ENCODE measurements at places on chromosomes 6 and 20.

- DNase-seq = no peak
These were observed 10.0 kb downstream of the SIM1 start for GRCh38 chr6:100454551-100455229.

DNA sequence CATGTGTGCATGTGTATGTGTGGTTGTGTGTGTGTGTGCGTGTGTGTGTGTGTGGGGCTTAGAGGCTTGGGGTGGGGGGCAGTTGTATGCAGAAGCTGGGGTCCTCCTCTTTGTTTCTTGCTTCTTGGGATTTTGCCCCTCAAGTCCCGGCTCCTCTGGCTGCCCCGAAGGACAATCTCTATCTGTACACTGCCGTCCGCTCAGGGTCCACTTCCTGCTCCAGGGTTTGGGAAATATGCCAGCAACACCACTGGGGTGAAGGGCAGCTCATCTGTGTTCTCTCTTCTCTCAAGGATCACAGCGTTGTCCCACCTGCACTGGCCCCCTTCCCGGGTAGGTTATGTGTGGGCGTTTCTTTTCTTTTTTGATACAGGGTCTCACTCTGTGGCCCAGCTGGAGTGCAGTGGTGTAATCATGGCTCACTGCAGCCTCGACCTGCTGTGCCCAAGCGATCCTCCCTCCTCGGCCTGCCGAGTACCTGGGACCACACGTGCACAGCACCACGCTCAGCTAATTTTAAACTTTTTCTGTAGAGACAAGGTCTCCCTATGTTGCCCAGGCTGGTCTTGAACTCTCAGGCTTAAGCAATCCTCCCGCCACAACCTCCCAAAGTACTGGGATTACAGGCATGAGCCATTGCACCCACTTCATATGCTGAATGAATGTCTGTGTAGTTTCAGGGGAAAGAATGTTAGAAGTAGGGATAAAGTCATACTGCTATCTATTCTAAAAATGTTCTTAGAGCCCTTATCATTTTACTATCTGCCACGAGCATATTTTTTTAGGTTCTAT is 25.7 kb downstream of the SLC2A4RG start:
- DNase-seq = no peak

DNA sequence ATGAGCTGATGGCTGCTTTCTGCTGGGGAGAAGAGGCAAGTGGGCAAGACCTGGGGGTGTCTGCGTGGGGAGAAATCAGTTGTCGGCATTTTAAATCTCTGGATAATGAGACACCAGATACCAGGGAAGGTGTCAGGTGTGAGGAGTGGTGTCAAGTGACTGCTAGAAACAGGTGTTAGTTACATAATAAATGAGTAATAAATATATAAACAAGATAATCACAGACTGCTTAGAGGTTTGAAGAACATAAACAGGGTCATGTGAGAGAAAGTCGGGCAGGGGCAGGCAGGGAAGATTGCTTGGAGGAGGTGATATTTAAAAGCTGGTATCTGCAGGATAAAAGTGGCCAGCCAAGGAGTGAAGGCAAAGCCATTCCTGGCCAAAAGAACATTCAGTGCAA is 87.2 kb upstream of the RIN2 start:
- no peak for DNase-seq

- DNase-seq = peak; percentile 77
These were observed 3.1 kb upstream of the AKIRIN2 start for GRCh38 chr6:87705070-87705691.

DNA sequence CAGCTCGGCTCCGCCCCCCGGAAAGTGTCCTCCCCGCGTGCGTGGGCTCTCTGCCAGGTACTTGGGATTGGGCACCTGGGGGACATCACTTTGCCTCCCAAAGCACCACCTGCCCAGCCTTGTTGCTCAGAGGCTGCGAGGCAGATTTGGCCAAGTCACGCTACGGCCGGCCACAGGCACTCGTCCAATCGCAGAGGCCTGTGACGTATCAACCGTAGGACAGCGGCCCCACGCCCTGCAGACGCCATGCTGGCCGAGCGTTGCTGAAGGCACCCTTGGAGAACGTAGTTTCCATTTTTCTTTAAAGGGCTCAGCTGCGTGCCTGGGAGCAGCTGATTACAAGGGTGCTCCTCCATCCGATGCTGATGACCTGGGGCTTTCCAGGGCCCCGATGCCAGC is 3.1 kb downstream of the NTSR1 start:
- no peak for DNase-seq

DNA sequence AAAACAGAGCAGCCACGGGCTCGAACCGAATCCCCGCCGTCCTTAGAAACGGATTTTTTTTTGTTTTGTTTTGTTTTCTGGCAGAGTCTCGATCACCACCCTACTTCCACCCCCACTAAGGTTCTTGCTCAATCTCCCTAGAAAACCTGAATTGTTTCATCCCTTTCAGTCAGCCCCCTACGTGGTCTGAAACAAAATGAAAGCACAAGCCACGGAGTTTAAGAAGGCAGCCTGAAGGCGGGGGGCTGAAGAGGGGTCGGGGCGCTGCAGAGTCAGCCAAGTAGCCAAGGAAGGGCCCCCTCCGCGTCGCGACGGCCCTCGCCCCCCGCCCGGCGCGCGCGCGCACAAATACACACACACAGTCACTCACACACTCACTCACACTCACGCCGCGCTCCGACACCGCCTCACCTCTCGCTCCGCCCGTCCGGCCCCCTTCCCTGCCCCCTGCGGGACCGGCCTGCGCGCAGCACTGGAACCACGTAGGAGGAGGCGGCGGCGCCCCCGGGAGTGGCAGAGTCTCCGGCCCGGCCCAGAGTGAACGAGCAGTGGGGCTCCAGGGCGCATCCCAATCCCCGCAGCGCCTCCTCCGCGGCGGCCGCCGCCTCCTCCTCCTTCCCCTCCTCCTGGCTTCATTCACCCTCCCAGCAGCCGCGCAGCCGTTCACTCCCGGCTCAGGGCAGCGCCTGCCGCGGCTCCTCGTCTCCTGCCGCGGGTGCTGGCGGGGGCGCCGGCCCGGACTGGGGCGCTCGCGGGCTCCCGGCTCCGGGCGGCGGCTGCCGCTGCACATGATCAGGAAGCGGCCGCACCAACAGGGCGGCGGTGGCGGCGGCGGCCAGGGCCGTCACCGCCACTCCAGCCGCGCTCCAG is 1.4 kb downstream of the ATXN1 start:
- DNase-seq = peak; percentile 88

DNA sequence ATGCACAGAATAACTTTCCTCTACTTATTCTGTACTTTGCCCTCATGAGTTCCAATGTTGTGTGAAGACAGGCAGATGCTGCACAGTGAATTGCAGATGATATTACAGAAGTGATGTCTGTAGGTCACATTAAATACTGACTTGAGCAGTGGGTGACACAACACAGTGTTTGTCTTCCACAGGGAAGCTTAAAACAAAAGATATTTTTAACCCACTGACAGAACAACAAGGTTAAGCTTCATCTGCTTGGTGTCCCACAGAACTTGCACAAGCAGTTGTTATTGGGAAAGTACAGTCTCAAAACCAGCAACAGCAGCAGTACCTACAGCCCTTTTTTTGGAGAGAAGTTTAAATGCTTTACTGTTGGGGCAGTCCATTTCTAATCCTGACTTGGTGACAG is 10.5 kb downstream of the SUMO4 start:
- peak; percentile 15 for DNase-seq

GRCh38 chr6:96994660-96995059 is 70.1 kb downstream of the KLHL32 start:
- no peak for DNase-seq

GRCh38 chr6:52360601-52361413 is 1.1 kb upstream of the PAQR8 start:
- DNase-seq = no peak

- no peak for DNase-seq
These were observed 1.0 kb downstream of the GINM1 start for GRCh38 chr6:149567194-149567586.

- DNase-seq = no peak
These were observed 92.6 kb downstream of the MAP3K7 start for GRCh38 chr6:90494067-90494780.

GRCh38 chr6:106528521-106528920 is 100.8 kb downstream of the RTN4IP1 start:
- no peak for DNase-seq

GRCh38 chr6:7108196-7108963 is 619 bp downstream of the RREB1 start:
- peak; percentile 35 for DNase-seq

GRCh38 chr6:7505189-7505699 is 36.2 kb upstream of the DSP start:
- no peak for DNase-seq

DNA sequence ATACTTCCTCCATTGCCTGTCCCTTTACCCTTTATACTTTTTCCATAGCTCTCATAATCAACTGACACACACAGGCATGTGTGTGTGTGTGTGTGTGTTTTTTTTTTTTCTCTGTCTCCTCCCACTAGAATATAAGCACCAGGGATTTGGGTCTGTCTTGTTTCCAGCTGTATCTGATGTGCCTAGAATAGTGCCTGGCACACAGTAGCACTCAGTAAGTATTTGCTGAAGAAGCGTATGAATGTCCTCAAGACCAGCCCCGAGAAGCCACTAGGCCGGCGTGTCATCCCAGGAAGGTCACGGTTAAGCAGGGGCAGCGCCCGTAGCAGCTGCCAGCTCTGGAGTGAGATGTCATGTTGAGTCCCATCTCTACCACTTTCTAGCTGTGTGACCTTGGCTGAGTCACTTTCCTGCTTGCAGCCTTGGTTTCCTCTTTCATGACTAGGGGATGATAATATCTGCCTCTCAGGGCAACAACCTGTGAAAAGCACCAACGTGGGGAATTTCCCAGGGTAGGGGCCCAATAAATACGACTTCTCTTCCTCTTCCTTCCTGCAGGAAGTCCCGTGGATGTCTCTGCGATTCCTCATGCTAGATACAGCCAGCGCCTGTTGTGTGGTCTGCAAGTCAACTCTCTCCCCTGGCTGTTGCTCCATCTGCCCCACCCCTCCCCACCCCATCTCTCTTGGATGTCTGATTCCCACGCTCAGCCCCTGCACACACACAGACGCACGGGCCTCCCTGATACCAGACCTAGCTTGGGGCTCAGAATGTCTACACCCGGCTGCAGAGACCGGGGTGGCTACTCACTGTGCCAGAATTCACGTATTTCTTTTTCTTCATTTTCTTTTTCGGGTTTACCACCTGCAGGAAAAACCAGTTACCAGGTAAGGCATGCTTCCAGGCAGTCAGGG is 58.1 kb downstream of the RAB44 start:
- peak; percentile 88 for DNase-seq

DNA sequence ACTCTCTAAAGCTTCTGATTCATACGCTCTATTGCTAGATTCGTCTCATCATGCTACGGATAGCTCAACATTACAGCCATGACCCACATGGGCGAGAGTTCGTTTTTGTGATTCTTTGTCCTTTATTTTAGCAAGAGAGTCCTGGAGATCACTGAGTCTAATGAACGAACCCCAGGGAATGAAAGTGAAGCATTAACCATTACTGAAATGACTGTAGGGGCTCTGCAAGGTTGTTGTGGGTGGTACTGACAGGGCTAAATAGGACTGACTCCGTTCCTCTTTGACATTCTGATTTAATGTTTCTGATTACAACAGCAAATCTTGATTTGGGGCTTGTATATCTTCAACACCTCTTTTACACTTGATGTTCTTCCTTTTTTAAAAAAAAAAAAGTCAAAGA is 13.7 kb upstream of the RTF2 start:
- no peak for DNase-seq

DNA sequence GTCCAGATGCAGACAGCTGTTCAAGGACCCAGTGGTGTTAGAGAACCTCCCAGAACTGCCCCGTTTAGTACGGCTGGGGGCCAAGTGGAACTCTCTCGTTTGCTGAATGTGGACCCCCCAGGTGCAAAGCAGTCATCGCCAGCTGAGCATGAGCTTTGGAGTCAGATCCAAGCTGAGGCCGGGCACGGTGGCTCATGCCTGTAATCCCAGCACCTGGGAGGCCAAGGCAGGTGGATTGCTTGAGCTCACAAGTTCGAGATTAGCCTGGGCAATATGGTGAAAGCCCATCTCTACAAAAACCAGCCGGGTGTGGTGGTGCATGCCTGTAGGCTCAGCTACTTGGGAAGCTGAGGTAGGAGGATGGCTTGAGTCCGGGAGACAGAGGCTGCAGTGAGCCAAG is 29.7 kb downstream of the FOXC1 start:
- DNase-seq = no peak

DNA sequence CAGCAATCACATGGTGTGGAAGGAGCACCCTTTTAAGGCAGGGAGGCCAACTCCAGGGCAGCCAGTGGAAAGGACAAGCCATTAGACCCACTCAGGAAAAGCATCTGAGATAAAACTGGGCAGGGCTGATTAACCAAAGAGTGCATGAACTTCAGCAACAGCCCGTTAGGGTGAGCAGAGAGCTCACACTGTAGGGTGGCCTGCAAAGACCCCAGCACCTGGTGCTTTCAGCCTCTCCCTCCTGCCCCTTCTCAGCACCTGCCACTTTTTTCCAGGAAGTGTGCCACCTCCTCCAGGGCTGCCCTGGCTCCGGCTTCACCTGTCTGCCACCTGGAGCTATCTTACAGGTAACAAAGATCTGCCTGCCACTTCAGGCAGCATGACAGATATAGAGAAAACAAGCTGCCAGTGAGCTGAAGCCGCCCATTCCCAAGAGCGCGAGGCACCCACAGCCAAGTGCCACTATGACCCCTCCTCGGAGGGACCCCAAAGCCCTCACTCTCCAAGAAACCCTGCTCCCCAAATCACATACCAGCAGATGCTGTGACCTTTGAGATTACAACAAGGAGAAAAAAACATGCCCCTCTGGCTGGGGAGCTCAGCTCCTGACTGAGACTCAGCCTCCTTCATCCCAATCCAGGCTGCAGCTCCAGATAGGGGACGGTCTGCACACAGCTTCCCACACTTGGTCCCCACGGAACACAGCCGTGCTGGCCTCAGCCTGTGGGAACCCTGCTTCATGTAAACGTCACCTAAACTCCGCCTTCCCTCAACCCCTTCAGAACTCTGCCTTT is 71.2 kb downstream of the ABHD12 start:
- DNase-seq = no peak

GRCh38 chr20:50456452-50457324 is 53.5 kb upstream of the PTPN1 start:
- no peak for DNase-seq

- no peak for DNase-seq
These were observed 361.0 kb upstream of the MARCKS start for GRCh38 chr6:113496166-113496565.

- no peak for DNase-seq
These were observed 213.0 kb upstream of the LAMP5 start for GRCh38 chr20:9301129-9302090.

GRCh38 chr6:40568062-40568708 is 19.0 kb downstream of the LRFN2 start:
- no peak for DNase-seq

- DNase-seq = peak; percentile 86
These were observed 97.4 kb downstream of the OR2B2 start for GRCh38 chr6:27814665-27815424.

All from stimulated activated effector memory CD8-positive, alpha-beta T cell treated with anti-CD3 and anti-CD28 coated beads, Interleukin-12 subunit alpha, Interleukin-12 subunit beta, amount 100 ng/mL, for 72 hours (primary cell).